ENCODE measurements at places on chromosomes 4 and X.

DNA sequence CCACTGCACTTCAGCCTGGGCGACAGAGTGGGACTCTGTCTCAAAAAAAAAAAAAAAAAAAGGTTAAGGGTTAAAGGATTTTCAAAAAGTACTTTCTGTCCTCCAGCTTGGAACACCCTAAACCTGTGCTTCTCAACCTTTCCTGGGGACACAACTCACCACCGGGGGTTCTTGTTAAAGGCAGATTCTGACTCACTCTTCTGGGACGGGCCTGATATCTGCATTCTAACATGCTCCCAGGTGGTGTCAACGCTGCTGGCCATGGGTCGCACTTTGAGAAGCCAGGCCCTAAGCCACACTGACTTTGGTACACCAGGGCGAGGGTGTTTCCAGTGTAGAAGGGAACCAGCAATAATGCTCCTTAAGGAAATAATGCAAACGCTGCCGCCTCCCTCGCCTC is 46.1 kb downstream of the AFAP1 start:
- no peak for DNase-seq

- no peak for DNase-seq
Measured at GRCh38 chrX:153866302-153867019, 19.5 kb downstream of the L1CAM start.

GRCh38 chr4:79296768-79297428 is 29.0 kb downstream of the NAA11 start:
- DNase-seq = no peak

DNA sequence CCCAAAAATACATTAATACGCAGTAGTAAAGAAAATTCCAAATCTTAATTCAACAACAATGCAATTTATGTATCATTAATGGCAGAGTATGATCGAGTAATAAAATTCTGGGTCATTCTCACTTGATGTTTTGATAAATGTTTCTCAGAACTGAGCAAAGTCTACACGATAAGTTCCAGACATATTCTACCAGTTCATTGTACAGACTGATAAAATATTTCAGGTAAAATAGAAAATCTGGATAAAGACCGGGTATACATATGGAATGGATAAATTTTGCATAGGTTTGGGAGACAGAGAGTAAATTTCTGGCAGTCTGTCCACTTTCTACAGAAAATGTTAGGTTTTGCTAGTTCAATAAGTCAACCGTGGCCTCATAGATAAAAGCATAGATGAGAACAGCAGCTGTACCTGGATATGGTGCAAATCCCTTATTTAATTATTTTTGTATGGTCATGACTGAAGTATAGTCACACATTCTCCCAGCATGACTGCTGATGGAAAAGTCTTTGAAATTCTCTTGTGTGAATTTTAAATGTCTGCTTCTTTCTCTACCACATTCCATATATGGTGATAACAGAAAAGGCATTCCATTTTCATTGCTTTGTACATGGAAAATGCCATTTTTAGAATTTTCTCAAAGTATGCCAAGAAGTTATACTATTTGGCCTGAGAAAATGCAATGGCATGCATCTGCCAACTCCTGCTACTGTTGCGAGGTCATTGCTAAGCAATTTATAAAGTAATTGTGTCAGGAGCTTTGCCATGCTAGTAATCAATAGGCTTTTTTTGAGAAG is 301.9 kb upstream of the ARSJ start:
- DNase-seq = no peak

GRCh38 chrX:69389101-69389501 is 115.0 kb upstream of the NALF2 start:
- DNase-seq = no peak

DNA sequence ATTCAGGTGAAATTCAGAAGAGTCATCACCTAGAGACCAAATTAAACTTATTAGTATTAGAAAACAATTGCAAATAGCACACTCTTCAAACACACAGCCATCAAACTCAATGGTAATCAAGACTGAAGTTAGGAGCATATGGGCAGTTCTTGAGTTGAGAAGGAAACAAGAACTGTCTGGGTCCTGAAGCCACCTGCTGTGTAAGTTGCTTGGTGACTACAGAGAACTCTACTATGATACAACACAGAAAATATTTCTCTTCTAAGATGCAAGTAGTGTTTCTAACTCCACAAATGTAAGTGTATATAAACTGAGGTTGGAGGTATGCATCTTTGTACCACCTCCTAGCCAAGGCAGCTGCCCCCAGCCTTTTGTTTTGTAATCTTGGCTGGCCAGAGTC is 325 bp upstream of the PF4V1 start:
- DNase-seq = no peak

GRCh38 chr4:123557857-123558536 is 161.4 kb downstream of the SPRY1 start:
- no peak for DNase-seq

DNA sequence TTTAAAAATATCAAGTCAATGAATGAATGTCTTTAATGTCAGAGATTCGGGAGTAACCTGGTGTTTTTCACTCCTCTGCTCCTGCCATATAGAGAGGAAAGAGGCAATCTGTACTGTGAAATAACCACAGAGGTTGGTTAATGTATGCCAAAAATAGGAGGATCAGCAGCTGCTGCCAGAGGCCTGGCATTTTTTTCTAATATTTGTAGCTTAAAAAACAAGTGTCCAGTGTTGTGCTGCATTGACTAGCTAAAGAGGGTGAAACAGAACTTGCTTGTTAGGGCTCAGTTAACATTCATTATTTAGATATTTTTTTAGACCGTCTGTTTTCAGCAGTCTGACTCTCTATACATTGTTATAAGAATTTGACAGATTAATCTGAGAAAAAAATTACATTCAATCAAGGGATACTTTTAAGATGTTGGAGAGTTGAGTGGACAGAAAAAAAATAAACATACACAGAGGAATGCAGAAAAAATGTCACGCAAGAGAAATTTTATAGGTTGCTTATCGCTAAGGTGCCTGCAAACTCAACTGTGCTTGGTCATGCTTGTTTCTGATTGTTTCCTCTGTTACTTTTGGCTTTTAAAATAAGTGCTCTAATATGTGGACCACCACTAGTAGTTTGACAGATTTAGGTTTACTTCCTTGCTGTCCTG is 392.3 kb upstream of the GALNT7 start:
- no peak for DNase-seq

Data from NCI-H524 treated with DMSO at 0.1 percent for 48 hours (cell line).